Spleen (tissue), 13 donors: ENCODE measurements at places on chromosomes 3 and 15. TPM values are rescaled to one million over a fixed set of nuclear protein-coding genes. Genes with fewer than 3 reads are reported as not detected.

DNA sequence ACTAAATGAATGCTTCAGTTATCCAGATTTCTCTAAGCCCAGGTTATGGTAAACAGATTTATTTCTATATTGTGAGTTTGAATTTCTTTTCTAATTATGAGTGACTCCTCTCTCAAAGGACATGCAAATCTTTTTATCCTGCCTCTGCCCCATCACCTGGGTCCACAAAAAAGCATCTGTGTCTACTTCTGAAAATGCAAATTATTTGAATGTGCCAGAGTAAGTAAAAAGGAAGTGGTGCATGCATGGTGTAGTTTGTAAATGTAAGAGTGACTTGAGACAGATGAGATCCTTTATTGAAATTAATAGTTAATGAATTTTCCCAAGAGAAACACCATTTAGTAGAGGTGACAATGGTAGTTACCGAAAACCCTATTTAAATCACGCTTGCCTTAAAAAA is 26.9 kb downstream of the MCTP2 start:
- no peak overlapping the region for H3K4me3 ChIP-seq
- H3K4me1 ChIP-seq = peaks cover 63% of the 10 kb centered on the region
- H3K27ac ChIP-seq = peak overlapping the region; percentile 69
- H3K36me3 ChIP-seq = no peaks in the 10 kb centered on the region
- no peaks in the 10 kb centered on the region for H3K27me3 ChIP-seq

- H3K27me3 ChIP-seq = no peaks in the 10 kb centered on the region
- H3K27ac ChIP-seq = peak overlapping the region; percentile 16
- H3K4me3 ChIP-seq = no peak overlapping the region
- peak; percentile 70 for DNase-seq
- H3K36me3 ChIP-seq = no peaks in the 10 kb centered on the region
- H3K4me1 ChIP-seq = peaks cover 17% of the 10 kb centered on the region
Measured at GRCh38 chr3:123336441-123336851, 112.4 kb downstream of the ADCY5 start.

DNA sequence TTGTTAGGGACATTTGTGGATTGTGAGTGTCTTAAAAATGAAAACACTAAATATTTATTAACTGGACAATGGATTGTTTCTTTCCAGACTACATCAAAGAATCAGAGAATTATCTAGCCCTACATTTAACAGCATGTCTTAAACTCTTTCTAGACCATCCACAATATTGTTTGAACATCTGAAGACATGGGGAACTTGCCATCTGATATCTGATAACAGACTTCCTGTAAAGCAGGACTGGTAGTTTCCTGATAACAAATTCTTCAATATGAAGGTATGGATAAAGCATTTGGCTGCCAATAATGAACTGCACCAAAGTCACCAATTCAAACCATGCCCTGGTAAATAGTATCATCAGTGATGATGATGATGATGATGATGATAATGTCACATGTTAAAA is 26.2 kb upstream of the HACD2 start:
- peaks cover 48% of the 10 kb centered on the region for H3K36me3 ChIP-seq
- H3K27me3 ChIP-seq = no peaks in the 10 kb centered on the region
- no peak overlapping the region for H3K4me3 ChIP-seq

DNA sequence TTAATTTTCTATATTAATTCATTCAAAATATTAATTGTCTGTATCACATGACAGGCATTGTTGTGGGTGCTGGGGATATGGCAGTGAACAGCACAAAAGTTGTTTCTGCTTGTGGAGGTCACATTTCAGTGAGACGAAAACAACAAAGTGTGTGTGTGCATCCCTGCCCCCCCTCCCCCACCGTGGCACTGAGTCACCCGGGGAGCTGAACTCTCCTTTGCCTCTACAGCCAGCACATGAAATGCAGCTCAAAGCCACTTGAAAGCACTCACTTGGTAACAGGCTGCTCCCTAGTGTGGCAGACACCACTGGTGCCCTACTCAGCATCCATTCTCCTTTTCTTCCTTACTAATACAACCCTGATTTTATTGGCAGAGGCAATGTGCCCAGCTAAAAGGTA is 16.9 kb upstream of the SCAMP5 start:
- no peaks in the 10 kb centered on the region for H3K27me3 ChIP-seq
- no peaks in the 10 kb centered on the region for H3K4me1 ChIP-seq
- H3K27ac ChIP-seq = no peak overlapping the region
- no peaks in the 10 kb centered on the region for H3K36me3 ChIP-seq
- peak; percentile 46 for DNase-seq

DNA sequence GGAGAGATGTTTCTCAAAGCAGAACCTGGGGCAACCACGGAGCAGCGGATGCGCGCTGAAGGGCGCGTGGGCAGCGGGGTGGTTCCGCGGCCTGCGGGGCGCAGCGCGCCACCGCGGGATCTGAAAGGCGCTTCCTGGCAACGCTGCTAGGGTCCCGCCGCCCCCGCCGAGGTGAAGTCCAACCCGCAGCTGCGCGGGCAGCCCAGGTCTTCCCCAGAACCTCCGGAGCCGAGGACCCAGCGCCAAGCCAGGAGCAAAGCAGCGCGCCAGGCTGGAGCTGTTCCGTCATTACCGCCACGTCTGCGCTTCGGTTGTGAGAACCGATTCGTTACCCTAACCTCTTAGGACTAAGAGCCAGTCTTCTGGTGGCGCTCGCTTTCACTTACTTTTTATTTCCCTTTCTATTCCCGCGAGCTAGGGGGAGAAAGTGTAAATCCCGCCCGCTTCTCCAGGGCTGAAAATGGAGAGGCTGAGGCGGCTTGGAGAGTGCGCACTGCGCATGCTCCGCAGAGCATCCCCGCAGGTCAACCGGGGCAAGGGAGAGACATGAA is 3.2 kb upstream of the GABRG3 start:
- peaks cover 5% of the 10 kb centered on the region for H3K4me1 ChIP-seq
- peak overlapping the region; percentile 10 for H3K4me3 ChIP-seq
- peaks cover 26% of the 10 kb centered on the region for H3K27me3 ChIP-seq
- H3K27ac ChIP-seq = no peak overlapping the region

DNA sequence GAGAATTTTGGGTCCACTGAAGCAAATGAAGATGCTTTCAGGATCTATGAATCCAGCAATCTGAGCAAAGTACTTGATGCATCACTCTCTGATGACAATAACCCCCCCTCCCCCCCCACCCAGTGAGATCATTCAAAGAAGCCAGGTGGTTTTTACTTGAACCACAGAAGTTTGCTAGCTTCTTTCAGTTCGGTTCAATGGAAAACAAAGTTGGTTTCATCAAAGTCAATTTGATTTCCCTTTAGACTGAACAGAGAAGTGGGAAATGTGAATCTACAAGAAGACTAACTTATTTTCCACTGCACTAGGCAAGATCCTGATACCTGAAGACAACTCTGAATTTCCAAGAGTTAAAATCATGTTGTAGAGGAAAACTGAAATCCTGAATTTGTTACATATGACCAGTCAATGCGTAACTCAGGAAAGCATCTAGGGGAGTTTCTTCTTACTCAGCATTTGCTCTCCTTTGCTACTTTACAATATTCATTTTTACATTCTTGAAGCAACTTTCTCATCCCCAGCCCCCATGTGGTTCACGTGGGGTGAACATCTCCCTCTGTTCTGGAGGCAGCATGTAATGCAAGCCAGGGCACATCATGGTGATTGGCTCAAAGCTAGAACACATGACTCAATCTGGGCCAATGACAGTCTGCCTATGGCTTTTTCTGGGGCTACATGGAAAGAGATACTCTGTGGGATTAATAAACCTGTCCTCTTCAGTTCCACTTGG is 572.6 kb downstream of the FOXP1 start:
- peaks cover 7% of the 10 kb centered on the region for H3K36me3 ChIP-seq
- no peak overlapping the region for H3K4me3 ChIP-seq
- no peak for DNase-seq
- no peaks in the 10 kb centered on the region for H3K27me3 ChIP-seq
- peaks cover 35% of the 10 kb centered on the region for H3K4me1 ChIP-seq
- H3K27ac ChIP-seq = peak overlapping the region; percentile 51

Gene BHLHE40
- polyA plus RNA-seq = 15.6 TPM

Gene SAMD7
- 0.04 TPM for polyA plus RNA-seq
